ENCODE measurements at places on chromosomes 4 and X.
A peak's percentile ranks its signal among the peaks of the same experiment; 100 is the strongest.

- DNase-seq, result no peak
Measured at GRCh38 chr4:53717064-53717549, 125.8 kb upstream of the LNX1 start.

GRCh38 chr4:14302021-14302420 lies 674.5 kb upstream of the BOD1L1 start:
- DNase-seq, result no peak

GRCh38 chr4:166518315-166518714 lies 645.3 kb downstream of the TLL1 start:
- no peak for DNase-seq

- DNase-seq, result no peak
Measured at GRCh38 chr4:6530964-6531363, 44.0 kb upstream of the MAN2B2 start.

DNA sequence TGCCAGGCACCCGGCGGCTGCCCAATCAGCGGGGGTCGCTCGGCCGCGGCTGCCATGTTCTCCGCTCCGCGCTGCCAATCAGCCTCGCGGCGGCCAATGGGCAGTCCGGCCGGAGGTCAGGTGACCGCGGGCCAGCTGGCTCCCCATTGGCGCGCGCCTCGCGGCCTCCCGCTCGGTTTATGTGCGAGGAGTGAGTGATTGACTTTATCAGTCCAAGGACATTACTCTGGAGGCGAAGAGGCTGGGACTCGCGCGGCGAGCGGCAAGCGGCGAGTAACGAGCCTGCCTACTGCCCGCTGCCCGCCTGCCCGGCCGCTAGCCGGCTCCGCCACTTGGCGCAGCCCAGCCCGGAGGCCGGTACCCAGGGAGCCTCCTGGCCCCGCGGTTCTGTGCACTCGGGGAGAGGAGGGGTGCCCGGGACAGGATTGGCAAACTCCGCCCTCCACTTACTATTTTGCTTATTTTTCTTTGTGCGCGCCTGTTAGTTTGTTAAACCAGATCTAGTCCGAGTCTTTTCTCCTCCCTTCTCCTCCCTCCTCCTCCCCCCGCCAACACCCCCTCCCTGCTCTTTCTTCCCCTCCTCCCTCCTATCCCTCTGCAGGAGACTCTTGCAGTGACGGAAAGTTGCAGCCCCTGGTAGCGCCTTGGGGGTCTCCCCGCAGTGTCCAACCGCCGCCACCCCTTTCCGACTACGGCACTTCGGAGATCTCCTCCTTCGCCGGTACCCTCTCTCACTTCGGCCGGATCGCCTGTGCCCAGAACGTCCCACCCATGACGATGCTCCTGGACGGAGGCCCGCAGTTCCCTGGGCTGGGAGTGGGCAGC lies at the start of gene ZIC3:
Gene ZIC3, plus strand, starts transcription at position 207 of the 825 bp plus-strand sequence. Its CDS starts 565 bp downstream, at position 772.
- no peak for DNase-seq

- DNase-seq, result no peak
Measured at GRCh38 chrX:10726647-10727046, 106.3 kb upstream of the MID1 start.

DNA sequence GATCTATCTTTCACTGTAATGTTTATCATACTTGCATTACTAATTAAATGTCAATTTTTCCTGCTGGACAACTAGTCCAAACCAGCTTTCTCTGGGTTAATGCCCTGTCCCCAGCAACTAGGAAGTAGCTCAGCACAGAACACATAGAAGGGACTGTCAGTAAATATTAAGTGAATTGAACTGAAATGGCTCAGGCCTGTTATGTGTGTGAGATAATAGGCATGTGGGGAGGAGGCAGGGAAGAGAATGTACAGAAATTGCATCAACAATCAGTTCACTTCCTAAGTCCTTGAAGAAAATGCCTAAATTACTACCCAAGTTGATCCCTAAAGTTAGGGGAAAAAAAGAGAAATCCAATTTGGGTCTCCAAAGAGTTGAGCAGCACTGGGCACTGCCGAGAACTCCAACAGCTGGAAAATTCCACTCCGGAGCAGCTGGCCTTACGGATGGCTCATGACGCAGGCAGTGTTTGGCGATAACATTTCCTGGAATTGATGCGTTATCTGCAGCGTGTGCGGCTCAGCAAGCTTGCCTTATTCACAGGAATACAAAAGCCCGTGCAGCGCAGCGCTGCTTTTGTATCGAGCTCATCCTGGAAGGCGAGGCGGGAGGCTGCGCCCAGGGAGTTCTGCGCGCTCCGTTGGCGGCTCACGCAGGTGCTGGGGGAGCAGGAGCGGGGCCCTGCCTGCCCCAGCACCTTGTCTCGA lies 297.3 kb upstream of the LCORL start:
- no peak for DNase-seq

GRCh38 chr4:84857296-84857695 lies 109.2 kb downstream of the WDFY3 start:
- no peak for DNase-seq

DNA sequence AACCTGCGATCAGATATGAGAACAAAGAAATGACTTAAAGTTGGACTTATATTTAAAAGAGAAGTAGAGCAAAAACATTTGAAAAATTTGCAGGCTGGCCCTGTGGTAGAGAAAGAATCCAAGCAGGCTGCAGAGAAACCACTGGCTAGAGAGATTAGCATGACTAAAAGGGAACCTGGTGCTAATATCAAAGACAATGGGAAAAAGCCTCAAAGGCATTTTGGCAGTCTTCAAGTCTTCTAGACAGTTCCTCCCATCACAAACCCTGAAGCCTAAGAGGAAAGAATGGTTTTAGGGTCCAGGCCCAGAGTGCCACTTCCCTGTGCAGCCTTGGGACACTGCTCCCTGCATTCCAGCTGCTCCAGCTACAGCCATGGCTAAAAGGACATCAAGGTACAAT lies 33.4 kb downstream of the KCTD8 start:
- DNase-seq, result peak; percentile 56

GRCh38 chr4:73528171-73528570 lies 46.6 kb downstream of the AFM start:
- no peak for DNase-seq

DNA sequence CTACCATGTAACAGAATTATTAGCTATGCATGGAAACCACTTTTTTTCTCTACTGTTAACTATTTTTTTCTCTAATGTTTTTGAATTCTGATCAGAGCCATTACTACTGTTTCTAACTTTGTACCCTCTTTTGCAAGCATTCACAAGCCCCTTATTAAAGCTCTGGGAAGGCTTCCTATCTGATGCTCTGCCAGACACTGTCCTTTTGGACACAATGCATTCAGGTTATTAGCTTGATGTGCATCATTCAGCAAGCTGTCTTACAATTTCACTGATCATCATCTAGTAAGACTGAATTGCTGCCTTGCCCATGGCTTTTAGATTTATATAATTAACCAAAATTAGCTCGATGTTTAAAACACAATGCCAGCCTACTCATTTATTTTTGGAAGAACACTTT lies 155.1 kb downstream of the NR3C2 start:
- DNase-seq, result no peak

GRCh38 chr4:85520765-85521749 lies 46.1 kb downstream of the ARHGAP24 start:
- DNase-seq, result no peak

GRCh38 chrX:15825936-15826335 lies 28.7 kb downstream of the AP1S2 start:
- no peak for DNase-seq

DNA sequence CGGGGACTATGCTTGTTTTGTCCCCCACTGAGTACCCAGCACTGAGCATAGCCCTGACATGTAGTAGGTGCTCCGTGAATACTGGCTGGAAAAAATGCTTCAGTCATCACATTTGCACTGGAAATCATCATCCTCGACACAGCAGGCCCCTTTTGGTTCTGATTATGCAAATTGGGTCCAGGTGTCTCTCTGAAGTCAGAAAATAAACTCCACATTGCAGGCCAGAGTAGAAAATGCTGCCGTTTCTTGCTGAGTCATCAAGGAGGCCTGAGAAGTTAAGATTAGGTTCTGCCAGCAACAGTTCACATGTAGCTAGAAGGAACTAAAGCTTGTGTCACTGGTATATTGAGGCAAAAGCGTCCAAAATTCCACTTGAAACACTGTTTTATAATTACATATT lies 15.0 kb upstream of the STK32B start:
- no peak for DNase-seq

- DNase-seq, result no peak
Measured at GRCh38 chr4:128355305-128355704, 67.7 kb upstream of the PGRMC2 start.

- no peak for DNase-seq
Measured at GRCh38 chr4:84866295-84866694, 100.2 kb downstream of the WDFY3 start.

DNA sequence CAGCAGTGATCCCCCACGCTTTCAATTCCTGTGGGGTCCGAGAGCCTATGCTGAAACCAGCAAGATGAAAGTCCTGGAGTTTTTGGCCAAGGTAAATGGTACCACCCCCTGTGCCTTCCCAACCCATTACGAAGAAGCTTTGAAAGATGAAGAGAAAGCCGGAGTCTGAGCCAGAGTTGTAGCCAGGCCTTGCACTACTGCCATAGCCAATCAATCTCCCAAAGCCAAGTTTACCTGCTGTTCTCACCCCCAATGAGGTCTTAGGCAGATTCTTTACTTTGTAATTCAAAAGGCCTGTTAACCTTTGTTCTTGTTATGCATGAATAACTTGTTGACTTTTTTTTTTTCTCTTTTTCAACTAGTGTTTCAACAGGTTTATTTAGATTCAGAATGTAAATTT lies 4.0 kb downstream of the MAGEB2 start:
- DNase-seq, result no peak

DNA sequence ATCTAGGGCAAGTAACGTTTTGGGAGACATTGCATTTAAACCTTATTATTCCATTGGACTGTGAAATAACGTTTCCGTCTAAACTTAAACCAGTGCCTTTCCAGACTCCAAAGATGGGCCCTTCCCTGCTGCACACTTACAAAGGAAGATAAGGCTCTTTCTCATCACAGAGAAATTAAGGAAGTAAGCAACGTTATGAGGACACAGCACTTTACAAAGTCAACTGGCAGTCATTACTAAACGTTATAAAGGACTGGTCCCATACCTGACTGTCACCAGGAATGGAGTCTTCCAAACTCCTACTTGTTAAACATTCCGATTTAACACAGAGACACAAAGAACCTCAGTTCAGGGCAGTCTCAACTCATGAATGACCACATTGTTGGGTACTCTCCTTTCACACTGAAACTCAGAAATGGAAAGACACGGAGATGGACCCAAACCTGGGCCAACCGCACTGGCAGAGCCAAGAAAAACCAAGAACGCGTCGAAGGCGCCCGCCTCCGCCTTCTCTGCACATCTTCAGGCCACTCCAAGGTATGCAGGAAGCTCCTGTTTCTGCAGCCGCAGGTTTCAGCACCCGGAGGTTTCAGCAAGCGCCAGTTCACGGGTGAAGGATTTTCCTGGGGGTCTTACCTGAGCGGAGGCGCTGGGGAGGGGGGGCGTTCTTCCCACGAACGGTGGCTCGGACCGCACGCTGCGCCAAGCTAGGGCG lies 670 bp downstream of the PAPSS1 start:
- no peak for DNase-seq

GRCh38 chr4:41670982-41671381 lies 77.5 kb downstream of the PHOX2B start:
- DNase-seq, result no peak

- no peak for DNase-seq
Measured at GRCh38 chr4:164440199-164440598, 313.7 kb upstream of the SMIM31 start.

GRCh38 chr4:85084371-85085094 lies 118.0 kb upstream of the WDFY3 start:
- DNase-seq, result peak; percentile 23

GRCh38 chr4:123785538-123785937 lies 388.9 kb downstream of the SPRY1 start:
- DNase-seq, result peak; percentile 70

GRCh38 chr4:85128246-85129204 lies 162.0 kb upstream of the WDFY3 start:
- DNase-seq, result no peak

GRCh38 chrX:47644557-47645091 lies 5.7 kb downstream of the ELK1 start:
- DNase-seq, result no peak

DNA sequence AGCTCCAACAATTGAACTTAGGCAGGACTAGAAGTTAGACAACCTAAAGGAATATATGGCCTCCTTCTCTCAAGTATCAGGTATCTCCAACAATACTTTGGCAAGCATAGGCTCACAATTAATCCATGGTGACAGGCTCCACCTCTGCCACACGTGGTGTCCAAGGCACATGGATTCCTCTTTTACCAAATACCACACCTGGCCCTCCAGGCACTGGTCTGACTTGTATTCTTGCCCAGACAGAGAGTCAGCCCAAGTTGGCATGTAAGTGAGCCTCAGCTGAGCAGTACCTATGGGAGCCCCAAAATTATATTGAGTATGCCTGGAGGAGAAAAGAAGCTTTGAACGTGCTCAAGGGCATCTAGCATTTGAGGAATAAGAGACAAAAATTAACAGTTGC lies 19.6 kb downstream of the SRPX2 start:
- no peak for DNase-seq

DNA sequence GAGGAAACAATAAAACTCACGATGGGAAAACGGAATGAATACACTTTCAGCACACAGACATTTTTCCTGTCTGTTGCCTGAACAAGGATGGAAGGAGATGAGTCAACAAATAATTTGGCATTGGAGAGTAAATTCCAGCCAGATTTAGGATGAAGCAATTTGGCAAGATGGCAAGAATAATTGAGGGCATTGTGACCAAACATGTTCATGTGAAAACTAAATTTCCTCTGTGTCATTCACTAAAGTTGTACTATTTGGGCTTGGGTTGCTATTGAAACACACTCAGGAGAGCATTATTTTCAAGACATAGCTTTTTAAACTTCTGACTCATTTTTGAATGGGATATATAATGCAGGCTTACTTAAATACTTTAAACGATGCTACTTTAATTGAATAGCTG lies 1614.4 kb downstream of the PCDH19 start:
- no peak for DNase-seq

DNA sequence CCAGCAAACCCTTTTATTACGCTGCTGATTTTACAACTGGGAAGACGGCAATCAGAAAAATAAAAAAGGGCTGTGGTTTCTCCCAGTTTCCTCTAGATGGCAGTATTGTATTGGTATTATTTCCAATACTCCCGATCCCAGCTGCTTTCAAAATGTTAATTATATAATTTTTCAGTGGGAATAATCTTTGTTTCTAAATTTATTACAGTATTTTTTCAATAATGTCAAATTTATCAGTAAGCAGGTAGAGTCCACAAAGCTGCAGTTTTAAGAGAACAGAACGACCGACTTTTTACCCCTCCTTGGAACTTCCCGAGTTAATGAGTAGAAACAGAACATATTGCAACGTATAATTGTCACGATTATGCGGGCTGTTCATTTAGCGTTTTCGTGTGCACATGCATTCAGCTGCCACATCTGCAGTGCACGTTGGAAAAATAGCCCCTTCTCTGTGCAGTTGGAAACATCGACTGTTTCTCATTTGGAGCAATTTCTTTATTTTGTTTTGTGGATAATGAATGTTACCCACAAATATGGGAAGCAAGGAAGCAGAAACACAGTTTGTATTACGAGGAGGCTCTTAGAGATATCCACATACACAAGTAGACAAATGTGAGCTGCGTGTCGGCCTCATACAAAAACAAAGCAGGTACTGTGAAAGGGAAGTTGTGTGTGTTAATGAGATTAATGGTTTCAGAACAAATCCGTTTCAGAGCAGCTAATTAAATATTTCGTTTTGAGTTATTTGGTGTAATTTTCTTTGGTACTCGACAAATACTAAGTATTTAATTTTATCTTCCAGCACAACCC lies 188.0 kb downstream of the STIM2 start:
- DNase-seq, result no peak

GRCh38 chrX:73916931-73917667 lies 354.1 kb downstream of the CHIC1 start:
- DNase-seq, result peak; percentile 38

GRCh38 chr4:76830612-76830963 lies 67.4 kb downstream of the SOWAHB start:
- no peak for DNase-seq

Measured in iPS DF 19.7 (cell line).